ENCODE measurements at places on chromosomes 3 and 15.

DNA sequence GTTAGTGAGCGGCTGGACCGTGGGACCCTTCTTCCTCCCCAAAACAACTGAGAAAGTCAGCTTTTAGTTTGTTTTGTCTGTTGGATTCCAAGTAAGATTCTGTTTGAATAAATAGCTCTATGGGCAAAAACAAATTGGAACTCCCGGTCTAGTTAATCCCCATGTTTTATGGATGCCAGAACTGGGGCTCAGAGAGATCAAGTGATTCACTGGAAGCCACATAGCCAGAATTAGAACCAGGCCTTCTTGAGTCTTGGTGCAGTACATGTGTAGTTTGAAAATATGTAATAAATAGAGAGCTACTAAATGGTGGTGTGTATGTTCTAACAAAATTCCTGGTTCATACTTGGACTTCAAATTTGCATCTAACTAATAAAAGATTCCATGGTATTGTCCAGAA lies 29.3 kb upstream of the POLR2M start:
- no peak for DNase-seq

DNA sequence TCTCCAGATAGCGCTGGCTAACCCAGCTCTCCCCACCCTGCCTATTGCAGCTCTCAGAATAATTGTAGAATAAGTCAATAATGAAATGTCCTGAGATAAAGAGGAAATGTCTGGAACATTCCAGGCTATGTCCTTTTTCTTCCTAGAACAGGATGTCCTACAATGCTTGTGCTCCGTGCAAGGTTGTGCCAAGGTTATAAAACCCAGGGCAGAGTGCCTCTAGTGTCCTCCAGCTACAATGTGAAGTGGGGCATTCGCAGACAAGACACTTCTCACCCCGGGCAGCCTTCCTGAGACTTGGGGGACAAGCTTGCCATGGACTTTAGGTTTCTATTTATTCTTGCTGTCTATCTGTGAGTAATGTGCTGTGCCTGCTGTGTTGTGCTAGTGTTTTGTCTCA lies 900.6 kb downstream of the TUSC7 start:
- no peak for DNase-seq

GRCh38 chr3:40968666-40969065 lies 230.6 kb upstream of the CTNNB1 start:
- no peak for DNase-seq

DNA sequence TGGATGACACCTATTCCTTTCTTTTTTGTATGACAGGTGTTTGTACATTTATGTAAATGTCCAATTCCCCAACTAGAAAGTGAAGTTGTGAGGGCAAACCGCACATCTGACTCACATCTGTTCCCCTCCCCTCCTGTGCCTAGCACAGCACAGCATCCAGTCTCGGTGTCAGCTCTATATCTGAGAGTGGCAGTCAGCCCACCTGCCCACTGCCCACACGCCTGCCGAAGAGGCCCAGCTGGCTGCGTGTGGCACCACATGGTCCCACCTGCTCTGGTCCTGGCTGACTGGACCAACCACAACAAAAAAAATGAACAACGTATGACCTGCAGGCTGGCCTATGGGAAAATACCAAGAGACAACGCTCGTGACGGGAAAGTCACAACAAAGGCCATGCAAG lies 62.8 kb downstream of the XXYLT1 start:
- no peak for DNase-seq

GRCh38 chr3:186255703-186256331 lies 106.2 kb downstream of the DGKG start:
- DNase-seq, result no peak

- DNase-seq, result no peak
Observed at GRCh38 chr15:48905847-48906246, 27.9 kb downstream of the EID1 start.

DNA sequence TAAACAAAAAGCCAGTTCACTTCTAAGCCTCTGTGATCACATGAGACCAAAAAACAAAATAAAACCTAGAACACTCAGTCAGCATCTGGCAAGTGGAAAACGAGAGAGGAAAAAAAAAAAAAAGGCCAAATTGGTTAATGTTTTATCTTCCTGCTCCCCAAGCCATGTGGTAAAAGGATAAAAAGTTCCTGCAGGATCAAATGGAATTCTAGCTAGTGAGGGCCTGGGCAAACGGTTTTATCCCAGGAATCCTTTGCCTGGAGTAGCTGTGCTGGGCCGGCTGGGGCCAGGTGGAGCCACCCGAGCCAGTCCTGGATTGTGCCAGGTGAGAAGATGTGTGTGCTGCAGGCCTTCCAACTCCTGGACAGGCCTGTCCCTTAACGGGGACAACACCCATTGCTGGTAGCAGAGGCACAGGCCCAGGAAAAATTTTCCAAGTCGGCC lies 13.2 kb downstream of the SMAD6 start:
- no peak for DNase-seq

GRCh38 chr3:67048715-67049074 lies 50.6 kb downstream of the KBTBD8 start:
- no peak for DNase-seq
